ENCODE measurements at places on chromosomes 3 and 15.
A peak's percentile ranks its signal among the peaks of the same experiment; 100 is the strongest.

DNA sequence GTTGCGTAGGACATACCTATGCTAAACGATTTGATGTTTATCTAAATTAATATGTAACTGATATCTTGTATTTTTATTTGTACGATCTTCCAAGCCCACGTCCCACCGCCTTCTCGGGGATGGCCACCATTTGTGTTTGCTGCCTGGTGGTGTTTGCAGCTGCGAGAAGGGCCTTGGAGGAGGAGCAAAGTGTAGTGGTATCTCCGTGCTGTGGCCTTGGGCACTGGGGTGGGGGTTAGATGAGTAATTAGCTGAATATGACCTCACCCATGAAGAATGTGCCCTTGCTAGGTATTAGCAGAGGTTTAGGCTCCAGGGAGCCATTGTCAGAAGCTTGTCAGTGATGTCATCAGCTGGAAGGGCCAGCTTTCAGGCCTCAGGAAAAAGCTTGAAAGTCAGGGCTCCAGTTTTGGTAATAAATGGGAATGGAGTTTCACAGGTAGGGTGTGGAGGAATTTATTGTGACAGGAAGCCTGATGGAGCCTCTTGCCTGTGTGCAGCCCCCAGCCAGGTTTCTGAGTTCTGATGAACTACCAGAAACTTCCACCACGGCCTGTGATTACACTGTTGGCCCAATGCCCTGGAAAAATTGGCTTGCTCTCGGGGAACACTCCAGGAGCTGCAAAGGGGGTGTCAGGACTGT is 41.0 kb downstream of the FLNB start:
- DNase-seq = peak; percentile 58

GRCh38 chr3:46707601-46708011 is 6.4 kb downstream of the TMIE start:
- DNase-seq = no peak

DNA sequence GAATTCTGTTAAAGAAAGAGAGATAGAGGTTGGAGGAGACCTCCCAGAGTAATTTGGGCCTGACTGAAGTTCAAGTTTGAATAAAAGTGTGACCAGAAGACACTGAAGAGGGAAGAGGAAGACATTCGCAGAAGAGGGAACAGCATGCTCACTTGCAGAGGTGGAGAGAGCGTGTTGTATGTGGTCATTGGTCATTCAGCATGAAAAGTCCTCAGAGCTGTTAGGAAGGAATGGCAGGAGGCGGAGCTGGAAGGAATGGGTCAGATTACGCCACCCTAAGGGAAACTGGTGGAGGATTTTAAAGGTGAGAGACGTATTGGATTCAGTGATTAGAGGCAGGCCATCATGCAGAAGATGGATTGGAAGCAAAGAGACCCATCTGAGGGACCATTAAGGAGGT is 41.6 kb downstream of the IQCH start:
- DNase-seq = peak; percentile 6

DNA sequence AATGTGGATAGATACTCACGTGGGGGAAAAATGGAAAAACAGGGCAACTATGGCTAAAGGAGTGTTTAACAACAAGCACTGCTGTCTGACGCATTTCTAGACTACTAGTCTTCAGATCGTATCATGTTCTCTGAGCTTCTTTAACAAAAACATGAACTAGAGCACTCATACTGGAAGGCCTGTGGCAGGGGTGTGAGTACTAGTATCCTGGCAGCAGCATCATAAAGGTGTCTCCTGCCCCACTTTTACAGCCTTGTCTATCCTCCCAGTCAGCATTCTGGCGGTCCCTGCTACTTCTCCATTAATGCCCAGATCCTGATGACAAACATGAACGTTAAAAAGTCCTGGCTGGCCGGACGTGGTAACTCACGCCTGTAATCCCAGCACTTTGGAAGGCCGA is 4.0 kb downstream of the FMN1 start:
- DNase-seq = no peak

DNA sequence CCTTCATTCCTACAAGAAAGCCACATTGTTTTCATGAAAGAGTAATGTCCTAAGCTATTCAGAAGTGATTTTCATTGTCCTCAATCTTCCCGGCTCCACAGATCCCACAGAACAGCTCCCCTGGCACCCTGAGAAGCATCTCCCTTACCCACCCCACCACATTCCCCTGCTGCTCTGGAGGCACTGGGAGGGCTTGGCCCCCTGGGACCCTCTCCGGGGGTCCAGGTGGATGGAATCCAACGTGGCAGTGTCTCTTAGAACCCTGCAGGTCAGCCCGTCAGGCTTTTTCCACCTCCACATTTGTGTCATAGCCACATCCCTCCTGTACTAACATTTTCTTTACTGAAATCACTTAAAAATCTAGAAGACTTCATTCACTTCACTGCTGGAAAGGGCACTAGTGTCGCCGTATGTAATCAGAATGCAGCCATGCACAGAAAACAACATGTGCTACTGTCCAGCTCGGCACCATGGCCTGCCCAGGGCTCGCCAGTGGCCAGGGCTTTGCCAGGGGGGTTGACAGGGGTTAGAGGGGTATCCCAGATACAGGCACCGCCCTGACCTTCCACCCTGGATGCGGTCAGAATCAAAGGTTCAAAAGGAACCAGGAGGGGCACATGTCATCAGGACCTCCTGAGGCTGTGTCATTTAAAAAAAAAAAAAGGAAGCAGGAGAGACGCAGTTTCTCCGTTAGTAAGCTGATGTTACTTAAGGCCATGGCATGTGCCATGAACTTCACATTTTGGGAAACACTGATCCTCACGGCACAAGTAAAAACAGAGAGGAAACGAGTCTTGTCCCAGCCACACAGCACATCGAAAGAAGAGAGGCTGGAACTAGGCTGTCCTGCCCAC is 106.3 kb downstream of the LSM3 start:
- no peak for DNase-seq

DNA sequence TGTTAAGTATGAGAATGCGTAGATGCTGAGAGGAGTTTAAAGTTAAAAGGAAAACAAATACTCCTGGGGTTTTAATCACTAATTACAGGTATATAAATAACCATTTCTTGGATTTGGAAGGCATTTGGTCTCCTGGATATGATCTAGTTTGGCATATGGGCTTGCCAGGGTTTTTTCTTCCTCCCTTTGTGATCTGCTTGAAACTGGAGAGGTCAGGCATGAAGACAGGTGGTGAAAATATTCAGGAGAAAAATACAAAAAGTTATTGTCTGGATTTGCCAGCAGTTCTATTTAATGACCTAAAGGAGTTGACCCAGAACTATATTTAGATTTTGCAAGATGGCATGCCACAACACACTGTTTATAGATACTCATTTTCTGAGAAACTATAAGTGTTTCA is 136.3 kb downstream of the DIPK2A start:
- DNase-seq = peak; percentile 91

GRCh38 chr15:60731583-60732130 is 252.7 kb upstream of the ICE2 start:
- no peak for DNase-seq

GRCh38 chr3:181417748-181418147 is 294.0 kb upstream of the SOX2 start:
- no peak for DNase-seq

DNA sequence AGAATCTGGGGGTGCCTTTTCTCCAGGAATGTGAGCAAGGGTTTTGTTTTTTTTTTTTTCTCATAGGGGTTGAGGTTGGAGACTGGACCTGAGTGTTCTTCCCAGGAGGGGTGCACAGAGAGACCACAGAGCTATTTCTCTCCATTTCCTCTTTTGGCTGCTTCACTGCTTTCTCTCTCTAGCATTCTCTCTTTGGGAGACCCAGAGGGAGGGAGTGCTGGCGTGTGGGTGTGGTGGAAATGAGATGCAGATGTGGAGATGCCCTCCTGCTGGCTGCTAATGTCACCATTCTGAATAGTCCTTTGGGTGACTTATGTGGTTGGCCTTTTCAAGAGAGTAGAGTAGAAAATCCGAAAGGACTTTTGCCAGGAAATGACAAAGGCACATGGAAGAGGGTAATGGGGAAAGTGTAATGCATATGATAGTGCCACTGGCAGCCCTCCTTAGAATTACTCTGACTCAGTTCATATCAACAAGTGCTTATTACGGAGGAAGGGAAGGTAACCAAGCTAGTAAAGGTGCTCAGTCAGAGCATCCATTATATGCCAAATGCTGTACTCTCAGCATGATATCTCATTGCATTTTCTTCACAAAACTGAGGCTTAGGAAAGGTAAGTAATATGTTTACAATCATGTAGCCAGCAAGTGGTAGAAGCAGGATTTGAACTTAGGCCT is 1.9 kb downstream of the SYN2 start:
- DNase-seq = peak; percentile 58

- DNase-seq = no peak
Measured at GRCh38 chr3:117887901-117888300, 1146.7 kb downstream of the IGSF11 start.

DNA sequence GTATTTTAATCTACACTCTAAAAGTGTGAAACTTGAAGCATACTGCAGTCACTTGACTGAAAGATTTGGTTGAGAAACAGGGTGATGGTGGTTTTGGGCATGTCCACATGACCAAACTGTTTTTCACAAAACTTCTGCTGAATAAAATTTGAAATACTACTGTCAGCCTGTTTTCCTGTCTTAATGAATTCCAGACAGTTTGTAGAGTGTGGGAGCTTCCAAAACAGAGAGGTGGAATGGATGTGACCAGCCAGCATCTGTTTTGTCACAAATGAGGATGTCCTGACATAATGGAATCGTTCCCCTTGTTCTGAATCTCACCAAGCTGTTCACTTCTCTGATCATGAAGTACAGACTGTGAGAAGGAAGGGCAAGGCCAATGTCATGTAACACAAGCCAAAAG is 11.8 kb downstream of the MITF start:
- no peak for DNase-seq

GRCh38 chr3:31936420-31937060 is 44.5 kb downstream of the OSBPL10 start:
- DNase-seq = no peak

DNA sequence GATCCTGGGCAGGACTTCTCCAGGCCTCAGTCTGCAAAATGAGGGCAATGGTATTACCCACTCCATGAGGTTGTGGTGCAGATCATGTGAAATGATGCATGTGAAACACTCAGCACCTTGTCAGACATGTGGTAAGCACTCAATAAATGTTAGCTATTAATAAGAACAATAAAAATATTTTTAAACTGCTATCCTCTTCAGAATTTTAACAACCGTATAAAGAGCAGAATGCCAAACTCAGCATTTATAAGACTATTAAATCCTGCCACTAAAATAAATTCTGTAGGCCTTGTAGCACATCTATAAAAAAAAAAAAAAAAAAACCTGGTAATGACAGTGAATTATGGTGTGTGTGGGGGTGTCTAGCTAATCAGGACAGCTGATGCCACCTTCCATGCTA is 213.9 kb upstream of the UMPS start:
- DNase-seq = no peak

GRCh38 chr3:125148836-125149235 is 63.7 kb downstream of the SLC12A8 start:
- DNase-seq = no peak

- DNase-seq = no peak
Measured at GRCh38 chr15:39075311-39075710, 505.6 kb upstream of the THBS1 start.

DNA sequence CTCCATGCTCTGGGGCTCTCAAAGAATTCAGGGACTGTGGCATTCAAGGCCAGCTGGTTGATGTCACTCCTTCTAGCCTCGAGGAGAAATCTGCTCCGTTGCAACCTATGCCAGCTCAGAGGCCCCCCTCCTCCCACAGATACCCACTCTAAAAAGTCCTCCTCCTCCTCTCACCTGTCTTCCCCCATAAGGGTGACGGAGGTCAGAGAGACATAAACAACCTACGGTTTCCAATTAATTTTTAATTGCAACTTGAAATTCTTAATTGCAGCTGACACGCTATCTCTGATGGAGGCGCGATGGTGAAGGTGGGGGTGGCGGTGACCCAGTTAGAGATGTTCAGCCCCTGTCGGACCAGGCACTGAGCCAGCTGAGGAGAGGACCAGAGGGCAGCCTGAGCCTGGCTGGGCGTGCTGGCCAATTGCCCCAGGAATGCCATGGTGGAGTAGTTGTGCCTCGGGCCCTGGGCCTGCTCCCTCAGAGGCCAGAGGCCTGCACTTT is 43.2 kb upstream of the INSYN1 start:
- no peak for DNase-seq

DNA sequence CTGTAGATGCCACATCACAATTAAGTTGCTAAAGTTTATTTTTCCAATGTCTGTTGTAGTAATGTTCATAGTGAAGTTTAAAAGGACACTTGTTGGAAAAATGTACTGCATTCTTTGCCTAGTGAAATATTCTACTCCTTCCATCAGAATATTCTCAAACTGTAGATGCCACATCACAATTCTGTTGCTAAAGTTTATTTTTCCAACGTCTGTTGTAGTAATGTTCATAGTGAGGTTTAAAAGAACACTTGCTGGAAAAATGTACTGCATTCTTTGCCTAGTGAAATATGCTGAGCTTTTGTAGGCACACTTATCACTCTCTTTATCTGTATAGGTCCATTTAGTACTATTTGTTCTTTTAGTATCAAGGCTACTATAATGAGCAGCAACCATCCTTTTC is 836.1 kb downstream of the NAALADL2 start:
- no peak for DNase-seq

DNA sequence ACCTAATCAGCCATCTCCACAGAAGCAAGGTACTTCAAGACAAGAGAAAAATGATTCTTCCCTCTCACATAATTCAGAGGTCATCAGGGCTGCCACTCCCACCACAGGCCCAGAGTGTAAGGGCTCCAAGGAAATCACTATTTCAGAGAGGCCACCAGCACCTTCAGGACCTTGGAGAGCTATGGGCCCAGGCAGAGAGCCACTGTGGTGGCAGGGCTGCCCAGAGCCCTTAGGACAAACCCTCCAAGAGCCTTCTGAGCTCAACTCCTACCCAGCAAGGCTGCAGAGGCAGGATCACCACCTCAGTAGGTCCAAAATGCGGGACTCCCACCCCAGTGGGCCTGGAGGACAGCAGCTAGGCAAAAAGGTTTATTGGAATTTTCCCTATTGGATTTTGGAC is 17.9 kb upstream of the FAN1 start:
- DNase-seq = no peak

DNA sequence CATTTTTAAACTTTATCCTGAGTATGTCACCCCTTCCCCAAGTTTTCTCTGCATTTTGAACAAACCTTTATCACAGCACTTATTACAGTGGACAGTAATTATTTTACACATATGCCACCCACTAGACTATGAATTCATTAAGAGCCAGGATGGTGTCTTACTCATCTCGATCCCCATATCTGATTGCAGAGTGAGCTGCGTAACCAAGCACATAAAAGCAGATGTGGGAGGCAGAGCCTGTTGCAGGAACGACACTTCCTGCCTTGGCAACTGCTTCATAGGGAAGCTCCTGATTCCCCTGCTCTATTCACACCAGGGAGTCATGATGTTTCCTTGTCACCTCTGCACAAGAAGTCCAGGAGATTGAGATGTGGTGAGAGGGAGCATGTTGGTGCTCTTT is 91.1 kb downstream of the MINAR1 start:
- no peak for DNase-seq

DNA sequence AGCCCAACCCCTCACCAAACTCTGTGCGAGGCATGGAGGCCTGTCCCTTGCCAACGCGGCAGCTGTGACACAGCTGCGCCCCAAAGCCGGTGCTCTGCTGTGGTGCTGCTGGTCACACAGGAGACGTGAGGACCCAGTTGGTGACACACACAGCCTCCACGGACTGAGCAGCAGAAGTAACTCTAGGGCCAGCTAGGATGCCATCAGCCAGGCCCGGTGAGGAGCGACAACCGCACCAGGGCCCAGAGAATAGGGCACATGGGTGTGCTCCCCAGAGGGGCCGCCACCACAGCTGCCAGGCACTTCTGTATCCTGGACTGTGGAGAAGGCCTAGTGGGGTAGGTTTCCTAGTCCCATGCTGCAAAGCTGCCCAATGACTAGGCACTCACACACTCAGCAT is 10.7 kb downstream of the ZXDC start:
- no peak for DNase-seq

GRCh38 chr15:78988361-78988911 is 43.6 kb upstream of the CTSH start:
- no peak for DNase-seq

Measured in NCI-H69 (cell line).